ENCODE measurements at places on chromosomes 7 and 10. TPM values are rescaled to one million over a fixed set of nuclear protein-coding genes. Genes with fewer than 3 reads are reported as not detected.

DNA sequence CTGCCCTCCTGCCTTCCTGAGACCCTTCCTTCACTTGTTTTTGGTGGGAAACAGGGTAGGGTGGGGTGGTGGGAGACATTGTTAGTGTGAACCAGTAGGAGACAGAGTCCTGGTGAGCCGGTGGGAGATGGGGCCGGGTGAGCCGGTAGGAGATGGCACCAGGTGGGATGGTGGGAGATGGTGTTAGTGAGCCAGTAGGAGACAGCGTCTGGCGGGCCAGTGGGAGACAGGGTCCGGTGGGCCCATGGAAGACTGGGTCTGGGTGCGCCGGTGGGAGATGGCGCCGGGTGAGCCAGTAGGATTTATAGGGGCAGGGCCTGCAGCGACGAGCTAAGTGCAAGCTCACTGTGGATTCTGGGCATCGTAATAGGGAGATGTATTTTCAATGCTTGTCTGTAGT, 116.8 kb downstream of the TRRAP start:
- no peak overlapping the region for H3K27ac ChIP-seq
- H3K36me3 ChIP-seq, result peaks cover 43% of the 10 kb centered on the region
- no peaks in the 10 kb centered on the region for H3K27me3 ChIP-seq

- H3K27ac ChIP-seq, result no peak overlapping the region
- peaks cover 7% of the 10 kb centered on the region for H3K36me3 ChIP-seq
Measured at GRCh38 chr7:132234711-132235110, 341.6 kb downstream of the PLXNA4 start.

- H3K27ac ChIP-seq, result no peak overlapping the region
- DNase-seq, result no peak
- H3K27me3 ChIP-seq, result peaks cover 4% of the 10 kb centered on the region
- H3K4me3 ChIP-seq, result no peak overlapping the region
- H3K4me1 ChIP-seq, result peaks cover 25% of the 10 kb centered on the region
Measured at GRCh38 chr7:365593-365992, 75.6 kb downstream of the FOXL3 start.

DNA sequence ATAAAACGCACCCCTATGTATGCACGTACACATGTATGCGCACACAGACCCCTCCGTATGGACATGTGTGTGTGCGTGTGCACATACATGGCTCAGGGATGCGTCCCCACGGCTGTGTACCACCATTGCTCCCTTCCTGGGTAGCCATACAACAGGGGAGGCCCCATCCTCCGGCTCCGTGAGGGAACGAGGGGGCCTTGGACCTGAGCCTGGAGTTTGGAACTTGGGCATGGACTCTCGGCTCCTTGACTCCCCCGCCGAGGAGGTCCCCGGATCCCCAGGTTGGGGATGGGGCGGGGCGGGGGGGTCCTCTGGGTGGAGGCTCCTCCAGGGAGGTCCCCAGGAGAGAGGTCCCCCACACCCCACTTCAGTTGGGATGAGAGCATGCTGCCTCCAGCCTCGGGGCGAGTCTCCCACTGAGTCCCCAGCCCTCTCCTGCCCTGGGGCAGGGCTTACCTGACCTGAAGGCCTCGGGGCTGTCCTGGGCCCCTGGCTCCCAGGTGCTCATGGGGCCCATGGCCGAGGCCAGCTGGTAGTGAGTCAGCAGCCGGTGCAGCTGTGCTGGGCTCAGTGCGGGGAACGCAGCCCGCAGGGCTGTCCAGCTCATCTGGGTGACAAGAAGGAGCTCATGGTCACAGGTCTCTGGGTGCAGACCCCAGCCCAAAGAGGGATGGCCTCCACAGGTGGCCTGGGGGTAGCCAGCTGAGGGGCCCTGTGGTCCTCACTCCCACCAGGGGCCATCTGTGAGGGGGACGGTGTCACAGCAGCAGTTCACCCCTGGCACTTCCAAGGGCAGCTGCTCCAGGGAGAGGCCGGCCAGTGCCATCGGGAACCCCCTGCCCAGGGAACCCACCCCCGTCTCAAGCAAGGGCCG, 29.9 kb downstream of the AP5Z1 start:
- H3K4me1 ChIP-seq, result no peaks in the 10 kb centered on the region
- peak; percentile 90 for DNase-seq
- peaks cover 13% of the 10 kb centered on the region for H3K27me3 ChIP-seq
- no peaks in the 10 kb centered on the region for H3K36me3 ChIP-seq
- no peak overlapping the region for H3K27ac ChIP-seq

DNA sequence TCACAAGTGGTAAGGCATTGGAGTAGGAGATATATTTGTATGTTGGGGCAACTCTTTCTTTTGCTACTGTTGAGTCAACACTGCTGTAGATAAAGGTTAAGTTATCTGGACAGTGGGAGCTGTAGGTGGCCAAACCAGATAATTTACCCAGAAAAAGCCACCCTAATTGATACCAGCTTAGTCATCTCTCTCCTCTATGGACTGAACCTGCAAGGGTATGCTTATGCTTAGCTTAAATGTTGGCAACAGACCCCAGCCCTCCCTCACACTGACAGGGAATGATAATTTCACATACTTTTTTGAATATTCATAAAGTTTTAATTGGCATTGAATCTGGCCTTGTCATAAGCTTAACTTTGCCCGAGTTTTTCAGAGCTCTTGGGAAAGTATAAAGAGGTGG, 66.3 kb downstream of the CREB5 start:
- no peak for DNase-seq
- H3K27me3 ChIP-seq, result no peaks in the 10 kb centered on the region
- H3K27ac ChIP-seq, result no peak overlapping the region
- H3K4me1 ChIP-seq, result peaks cover 39% of the 10 kb centered on the region
- H3K4me3 ChIP-seq, result no peak overlapping the region

GRCh38 chr7:15972862-15973275, 286.4 kb upstream of the MEOX2 start:
- H3K27me3 ChIP-seq, result no peaks in the 10 kb centered on the region
- H3K27ac ChIP-seq, result no peak overlapping the region
- DNase-seq, result no peak
- peaks cover 13% of the 10 kb centered on the region for H3K4me1 ChIP-seq
- H3K36me3 ChIP-seq, result no peaks in the 10 kb centered on the region

DNA sequence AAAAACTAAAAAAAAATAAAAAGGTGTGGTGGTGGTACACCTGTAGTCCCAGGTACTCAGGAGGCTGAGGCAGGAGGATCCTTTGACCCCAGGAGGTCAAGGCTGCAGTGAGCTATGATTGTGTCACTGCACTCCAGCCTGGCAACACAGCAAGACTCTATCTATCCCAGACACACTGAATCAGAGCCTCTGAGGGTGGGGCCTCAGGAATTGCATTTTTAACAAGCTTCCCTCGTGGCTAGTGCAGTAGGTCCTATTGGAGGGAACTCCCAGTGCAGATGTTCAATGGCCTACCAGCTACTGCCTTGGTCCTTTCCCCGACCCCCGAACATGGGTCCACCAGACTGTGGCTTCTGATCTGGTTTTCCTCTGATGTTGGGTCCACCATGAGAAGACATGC, 14.9 kb downstream of the STRA8 start:
- H3K27me3 ChIP-seq, result peaks cover 2% of the 10 kb centered on the region
- peaks cover 4% of the 10 kb centered on the region for H3K4me1 ChIP-seq
- H3K27ac ChIP-seq, result no peak overlapping the region
- H3K4me3 ChIP-seq, result no peak overlapping the region

- no peak overlapping the region for H3K4me3 ChIP-seq
- H3K4me1 ChIP-seq, result peaks cover 46% of the 10 kb centered on the region
- H3K36me3 ChIP-seq, result no peaks in the 10 kb centered on the region
Measured at GRCh38 chr10:3422282-3422681, 249.7 kb upstream of the PITRM1 start.

DNA sequence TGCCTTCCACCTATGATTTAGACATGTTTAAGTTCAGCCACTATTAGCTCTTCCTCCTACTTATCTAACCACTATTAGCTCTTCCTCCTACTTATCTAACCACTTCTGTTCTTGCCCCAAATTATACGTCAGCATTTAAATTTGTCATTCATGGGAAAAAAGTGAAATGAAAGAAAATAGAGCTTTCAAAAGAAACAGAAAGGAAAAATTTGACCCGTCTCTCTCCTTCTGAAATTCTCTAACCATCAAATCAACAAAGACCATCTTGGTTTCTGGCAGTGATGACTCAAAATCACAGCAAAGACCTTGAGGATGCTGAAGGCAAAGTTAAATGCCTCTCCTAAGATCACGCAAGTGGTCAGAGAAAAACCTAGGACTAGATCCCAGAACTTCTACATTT, 2.6 kb downstream of the LIPA start:
- H3K36me3 ChIP-seq, result no peaks in the 10 kb centered on the region
- no peak overlapping the region for H3K4me3 ChIP-seq
- H3K4me1 ChIP-seq, result peaks cover 9% of the 10 kb centered on the region

DNA sequence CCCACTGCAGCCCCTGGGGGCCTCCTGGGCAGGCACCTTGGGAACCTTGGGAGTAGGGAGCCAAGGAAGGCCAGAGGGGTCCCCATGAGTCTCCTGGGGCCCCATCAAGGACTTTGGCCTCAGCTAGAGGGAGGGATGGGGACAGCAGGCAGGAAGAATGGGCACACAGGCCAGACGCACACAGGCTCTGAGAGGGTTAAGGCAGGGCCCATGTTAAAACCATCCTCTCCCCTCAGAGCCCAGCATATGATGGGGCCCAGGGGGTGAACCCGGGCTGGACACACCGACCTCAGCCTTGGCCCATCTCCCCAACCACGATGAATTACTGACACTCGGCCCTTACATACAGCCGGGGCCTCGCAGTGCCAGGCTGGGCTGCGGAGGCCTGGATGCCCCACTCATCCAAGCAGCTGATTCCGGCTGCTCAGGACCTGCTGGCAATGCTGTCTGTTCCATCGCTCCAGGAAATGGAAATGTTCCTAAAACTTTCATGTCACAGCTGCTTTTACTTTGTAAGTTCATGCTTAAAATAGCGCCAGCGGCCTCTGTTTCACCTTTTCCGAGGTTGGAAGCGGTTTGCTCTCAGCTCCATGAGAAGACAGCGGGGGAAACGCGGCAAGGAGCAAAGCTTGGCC, 17.3 kb upstream of the INPP5A start:
- peak overlapping the region; percentile 74 for H3K27ac ChIP-seq
- H3K4me1 ChIP-seq, result peaks cover 47% of the 10 kb centered on the region
- peaks cover 6% of the 10 kb centered on the region for H3K27me3 ChIP-seq
- H3K4me3 ChIP-seq, result no peak overlapping the region

- no peaks in the 10 kb centered on the region for H3K27me3 ChIP-seq
- no peak overlapping the region for H3K4me3 ChIP-seq
- H3K4me1 ChIP-seq, result peaks cover 18% of the 10 kb centered on the region
- DNase-seq, result no peak
Measured at GRCh38 chr10:79166312-79166721, 97.6 kb downstream of the ZMIZ1 start.

CYP3A7 gene
- not detected for total RNA-seq

PNLIPRP1 gene
- not detected for total RNA-seq

COL1A2 gene
- 12,302 TPM for total RNA-seq

TEX36 gene
- total RNA-seq, result not detected
